ENCODE measurements at places on chromosomes 4 and X.

- no peak for DNase-seq
These were observed 22.0 kb downstream of the RGS12 start for GRCh38 chr4:3314706-3315260.

- DNase-seq: no peak
These were observed 2.4 kb downstream of the RCHY1 start for GRCh38 chr4:75511841-75512240.

GRCh38 chr4:174358410-174358809, 74.7 kb downstream of the CEP44 start:
- DNase-seq: no peak

- peak; percentile 20 for DNase-seq
These were observed 14.9 kb downstream of the VBP1 start for GRCh38 chrX:155231163-155231562.

- DNase-seq: no peak
These were observed 33.5 kb downstream of the TAF7L start for GRCh38 chrX:101257448-101258258.

- no peak for DNase-seq
These were observed 24.0 kb downstream of the FHDC1 start for GRCh38 chr4:152960082-152960481.

DNA sequence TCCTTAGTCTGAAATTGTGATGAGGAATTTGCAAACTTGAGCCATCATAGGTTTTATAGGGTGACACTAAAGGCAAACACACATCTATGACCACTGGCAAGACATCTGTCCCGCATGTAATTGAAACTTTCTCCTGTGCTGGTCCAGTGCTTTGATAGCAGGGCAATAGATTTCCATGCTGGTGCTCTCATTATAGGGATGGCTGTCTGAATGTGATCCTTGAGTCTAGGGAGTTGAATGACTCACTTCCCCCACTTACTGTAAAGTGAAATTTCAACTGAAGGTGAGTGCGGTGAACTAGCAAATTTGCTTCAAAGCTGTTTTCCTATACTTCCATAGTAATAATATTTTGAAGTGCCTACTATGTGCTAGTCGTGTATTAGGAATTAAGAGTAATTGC, 1630.0 kb downstream of the STIM2 start:
- no peak for DNase-seq

DNA sequence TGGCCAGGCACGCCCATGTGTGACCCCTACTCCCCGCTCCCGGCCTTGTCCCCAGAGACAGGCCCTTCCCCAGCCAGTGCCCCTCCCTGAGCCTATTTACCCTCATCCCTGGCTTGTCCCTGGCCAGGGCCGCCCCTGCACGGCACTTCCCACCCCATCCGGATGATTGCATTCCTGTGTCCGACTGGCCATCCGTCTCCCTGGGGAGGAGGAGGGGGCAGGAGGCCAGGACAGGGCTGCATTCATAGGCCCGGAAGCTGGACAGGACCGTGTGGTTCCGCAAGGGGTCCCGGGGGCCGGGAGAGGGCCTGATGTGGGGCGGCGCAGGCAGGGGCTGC, 22.8 kb downstream of the CTBP1 start:
- DNase-seq: no peak

GRCh38 chr4:8544282-8544681, 35.9 kb upstream of the GPR78 start:
- no peak for DNase-seq
